ENCODE measurements at places on chromosomes 11 and 22.

GRCh38 chr11:124895471-124895971 lies 2.1 kb downstream of the ROBO4 start:
- DNase-seq, result no peak

GRCh38 chr22:38567531-38568285 lies 2.3 kb downstream of the DMC1 start:
- DNase-seq, result no peak

DNA sequence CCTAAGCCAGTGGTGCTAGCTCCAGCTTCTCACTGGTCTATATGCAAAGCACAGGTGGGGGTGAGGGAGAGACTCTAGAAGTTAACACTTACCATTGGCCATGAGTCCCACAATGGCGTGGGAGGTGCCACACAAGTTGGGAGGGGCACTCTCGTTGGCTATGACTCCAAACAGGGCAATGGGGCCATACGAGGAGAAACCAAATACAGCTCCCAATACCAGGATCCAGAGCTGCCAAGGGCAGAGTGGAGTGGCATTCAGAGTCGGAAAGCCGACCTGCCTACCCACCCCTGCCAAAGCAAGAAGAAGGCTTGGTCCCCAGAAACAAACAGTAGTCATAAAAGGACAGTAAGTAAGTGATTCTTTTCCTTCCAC lies 5.6 kb downstream of the SLC37A4 start:
- DNase-seq, result no peak

- DNase-seq, result no peak
These were observed 64.3 kb downstream of the ETS1 start for GRCh38 chr11:128522943-128523518.

GRCh38 chr11:95563173-95563572 lies 226.4 kb downstream of the FAM76B start:
- DNase-seq, result no peak

- no peak for DNase-seq
These were observed 59.5 kb upstream of the SCUBE2 start for GRCh38 chr11:9150926-9151325.

GRCh38 chr11:111469200-111469599 lies 43.0 kb downstream of the BTG4 start:
- DNase-seq, result no peak

DNA sequence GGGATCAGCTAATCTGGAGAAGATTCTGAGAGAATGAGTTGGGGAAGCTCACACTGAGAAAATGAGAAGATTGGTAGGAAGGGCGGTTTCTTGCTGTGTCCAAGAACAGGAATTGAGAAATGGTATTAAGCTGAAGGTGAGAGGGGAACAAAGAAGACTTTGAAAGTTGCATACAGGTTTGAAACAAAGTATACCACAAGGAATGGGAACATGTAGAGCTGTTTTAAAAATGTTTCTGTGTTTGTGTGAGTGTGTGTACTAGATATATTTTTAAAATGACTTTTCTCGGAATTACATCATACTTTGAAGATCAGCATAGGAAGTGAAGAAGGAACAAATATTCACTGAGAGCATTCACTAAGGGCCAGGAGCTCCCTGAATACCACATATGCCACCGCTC lies 24.4 kb upstream of the IZUMO1R start:
- no peak for DNase-seq

GRCh38 chr11:45180848-45181192 lies 34.4 kb downstream of the PRDM11 start:
- DNase-seq, result no peak

DNA sequence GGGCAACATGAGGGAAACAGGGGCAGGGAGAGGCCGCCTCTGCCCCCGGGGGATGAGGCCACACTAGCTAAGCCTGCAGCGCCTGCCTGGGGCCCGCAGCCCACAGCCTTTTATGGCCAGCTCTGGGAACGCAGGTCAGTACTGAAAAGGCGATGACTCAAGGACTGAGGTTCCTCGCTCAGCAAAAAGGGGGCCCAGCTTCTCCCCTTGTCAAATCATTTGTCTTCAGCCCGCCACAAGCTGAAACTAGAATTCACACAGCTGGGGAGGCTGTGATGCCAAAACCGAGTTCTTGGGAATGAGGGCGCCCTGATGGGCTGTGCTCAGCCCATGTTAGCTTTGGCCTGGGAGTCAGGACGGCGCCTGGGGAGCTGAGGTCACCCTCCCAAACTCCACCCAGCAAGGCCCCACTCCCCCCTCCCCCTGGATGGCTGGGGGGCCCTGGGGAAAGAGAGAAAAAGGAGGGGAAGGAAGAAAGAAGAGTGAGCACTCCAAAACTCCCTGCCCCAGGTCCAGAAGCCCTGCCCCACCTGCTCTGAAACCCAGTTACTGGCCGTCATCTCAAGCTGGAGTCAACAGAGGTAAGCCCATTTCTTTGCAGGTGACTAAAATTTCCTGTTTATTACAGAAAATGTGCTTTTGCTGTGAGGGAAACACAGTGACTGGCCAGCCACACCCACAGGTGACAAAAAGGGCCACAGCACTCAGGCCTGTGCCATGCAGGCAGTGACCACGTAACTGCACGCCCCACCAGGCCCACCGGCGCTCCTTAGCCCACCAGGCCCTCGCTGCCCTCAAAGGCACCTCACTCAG lies 13.7 kb downstream of the EHD1 start:
- DNase-seq, result no peak

- no peak for DNase-seq
These were observed 15.5 kb upstream of the SHANK2 start for GRCh38 chr11:71267807-71268421.

- DNase-seq, result no peak
These were observed 829.3 kb downstream of the TBC1D22A start for GRCh38 chr22:47591709-47592108.

DNA sequence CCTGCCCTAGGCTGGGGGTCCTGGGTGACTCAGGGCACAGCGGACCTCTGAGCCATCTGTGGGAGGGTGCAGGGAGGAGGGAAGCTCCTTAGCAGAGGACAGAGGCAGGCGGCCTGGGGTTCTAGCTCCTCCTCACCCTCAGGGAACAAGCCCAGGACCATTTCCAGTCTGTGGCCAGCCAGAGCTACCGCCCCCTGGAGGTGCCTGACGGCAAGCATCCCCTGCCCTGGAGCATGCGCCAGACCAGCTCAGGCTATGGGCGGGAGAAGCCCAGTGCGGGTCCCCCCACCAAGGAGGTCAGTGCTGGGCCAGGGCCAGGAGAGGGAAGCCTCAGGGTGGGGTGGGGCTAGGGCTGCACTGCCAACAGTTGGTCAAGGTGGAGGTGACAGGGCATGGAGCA lies 26.0 kb upstream of the LRRC10B start:
- DNase-seq, result peak; percentile 15

- no peak for DNase-seq
These were observed 48.5 kb downstream of the PACSIN2 start for GRCh38 chr22:42966497-42966896.

DNA sequence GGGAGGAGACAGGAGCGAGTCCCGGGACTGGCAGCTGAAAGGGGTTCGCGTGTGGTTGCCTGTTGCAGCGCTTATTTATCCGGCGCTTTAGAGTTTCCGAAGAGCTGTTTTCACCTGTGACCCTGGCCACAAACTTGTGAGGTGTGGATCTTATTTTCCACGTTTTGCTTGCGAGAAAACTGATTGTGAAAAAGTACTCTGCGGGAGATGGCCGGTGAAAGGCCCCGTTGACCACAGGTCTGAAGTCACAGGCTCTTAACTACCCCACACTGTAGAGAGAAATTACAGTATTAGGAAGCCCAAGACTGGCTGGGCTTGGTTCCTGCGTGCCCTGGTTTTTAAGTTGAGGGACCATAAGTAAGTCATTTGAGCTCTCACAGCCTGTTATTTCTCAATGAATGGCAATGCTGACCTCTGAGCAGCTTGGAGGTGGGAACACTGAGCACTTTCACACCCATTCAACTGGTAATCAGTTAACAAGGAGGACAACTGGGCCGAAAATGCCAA lies 379 bp upstream of the RAB38 start:
- no peak for DNase-seq

DNA sequence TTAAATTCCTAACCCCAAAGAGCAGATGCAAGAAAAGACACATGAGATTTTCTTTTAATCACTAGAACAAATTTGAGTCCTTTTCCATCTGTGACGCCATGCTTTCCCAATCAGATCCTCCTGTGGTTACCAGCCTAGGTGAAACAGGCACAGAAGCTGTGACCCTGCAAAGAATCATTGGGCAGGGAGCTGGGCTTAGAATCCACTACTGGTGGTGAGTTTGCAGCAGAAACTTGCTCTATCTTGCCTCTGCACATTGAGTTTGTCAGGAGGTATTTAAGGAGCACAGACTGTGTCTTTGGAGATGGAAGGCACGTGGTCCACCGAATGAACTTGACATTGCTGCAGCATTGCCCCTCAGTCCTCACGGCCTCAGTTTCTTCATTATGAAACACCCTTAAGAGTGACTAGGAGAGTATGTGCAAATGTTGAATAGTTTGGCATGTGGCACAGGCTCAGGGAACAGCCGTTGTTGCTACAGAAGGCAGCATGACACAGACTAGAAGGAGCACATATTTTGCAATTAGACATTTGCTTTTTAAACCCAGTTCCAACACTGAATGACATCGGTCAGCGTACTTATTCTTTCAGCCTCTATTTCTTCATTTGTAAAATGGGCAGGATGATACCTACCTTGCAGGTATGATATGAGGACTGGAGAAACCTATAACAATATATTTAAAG lies 127.6 kb downstream of the DBX1 start:
- no peak for DNase-seq

GRCh38 chr22:35703861-35704584 lies 13.6 kb upstream of the APOL5 start:
- no peak for DNase-seq

- no peak for DNase-seq
These were observed 7.0 kb upstream of the MALAT1 start for GRCh38 chr11:65491614-65492386.

GRCh38 chr22:49983148-49984042 lies 22.8 kb downstream of the PIM3 start:
- DNase-seq, result no peak

GRCh38 chr11:92688416-92688815 lies 281.0 kb upstream of the MTNR1B start:
- DNase-seq, result no peak

DNA sequence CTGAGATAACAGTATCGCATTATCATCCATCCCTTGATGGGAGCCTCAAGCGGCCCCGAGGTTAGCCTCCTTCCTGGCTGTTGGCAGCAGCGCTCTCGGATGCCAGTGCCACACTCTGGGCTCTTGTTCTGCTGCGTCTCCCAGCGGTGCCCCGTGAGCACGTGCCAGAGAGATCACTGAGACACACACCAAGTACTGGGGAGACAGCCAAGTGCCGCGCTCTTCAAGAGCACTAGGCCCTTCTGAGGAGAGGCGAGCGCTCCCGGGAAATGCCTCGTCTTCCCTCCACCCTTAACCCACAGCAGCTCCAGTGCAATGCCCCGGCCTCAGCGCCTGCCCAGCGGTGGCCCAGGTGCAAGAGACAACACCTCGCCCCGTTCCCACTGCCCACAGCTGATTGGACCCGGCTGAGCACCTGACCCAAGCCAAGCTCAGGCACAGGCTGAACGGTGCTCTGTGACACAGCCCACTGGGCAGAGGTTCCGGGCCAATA lies 248.3 kb upstream of the NARS2 start:
- no peak for DNase-seq

- DNase-seq, result no peak
These were observed 46.1 kb downstream of the CDKN1C start for GRCh38 chr11:2839395-2839943.

GRCh38 chr11:63918507-63919191 lies 1.7 kb upstream of the RCOR2 start:
- DNase-seq, result no peak

DNA sequence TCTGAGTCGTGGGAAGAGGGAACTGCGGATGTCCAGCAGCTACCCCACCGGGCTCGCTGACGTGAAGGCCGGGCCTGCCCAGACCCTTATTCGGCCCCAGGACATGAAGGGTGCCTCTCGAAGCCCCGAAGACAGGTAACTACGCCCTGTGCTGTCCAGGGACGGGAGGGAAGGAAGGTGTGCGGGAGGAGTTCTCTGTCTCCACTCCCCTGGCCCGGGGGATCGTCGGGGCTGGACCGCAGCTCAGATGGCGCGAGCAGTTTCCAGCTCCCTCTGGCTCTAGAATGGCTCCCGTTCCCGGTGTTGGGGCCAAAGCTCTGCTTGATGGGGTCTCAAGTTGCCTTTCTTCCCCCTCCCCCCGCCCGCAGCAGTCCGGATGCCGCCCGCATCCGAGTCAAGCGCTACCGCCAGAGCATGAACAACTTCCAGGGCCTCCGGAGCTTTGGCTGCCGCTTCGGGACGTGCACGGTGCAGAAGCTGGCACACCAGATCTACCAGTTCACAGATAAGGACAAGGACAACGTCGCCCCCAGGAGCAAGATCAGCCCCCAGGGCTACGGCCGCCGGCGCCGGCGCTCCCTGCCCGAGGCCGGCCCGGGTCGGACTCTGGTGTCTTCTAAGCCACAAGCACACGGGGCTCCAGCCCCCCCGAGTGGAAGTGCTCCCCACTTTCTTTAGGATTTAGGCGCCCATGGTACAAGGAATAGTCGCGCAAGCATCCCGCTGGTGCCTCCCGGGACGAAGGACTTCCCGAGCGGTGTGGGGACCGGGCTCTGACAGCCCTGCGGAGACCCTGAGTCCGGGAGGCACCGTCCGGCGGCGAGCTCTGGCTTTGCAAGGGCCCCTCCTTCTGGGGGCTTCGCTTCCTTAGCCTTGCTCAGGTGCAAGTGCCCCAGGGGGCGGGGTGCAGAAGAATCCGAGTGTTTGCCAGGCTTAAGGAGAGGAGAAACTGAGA lies 1.4 kb downstream of the ADM start:
- DNase-seq, result no peak

DNA sequence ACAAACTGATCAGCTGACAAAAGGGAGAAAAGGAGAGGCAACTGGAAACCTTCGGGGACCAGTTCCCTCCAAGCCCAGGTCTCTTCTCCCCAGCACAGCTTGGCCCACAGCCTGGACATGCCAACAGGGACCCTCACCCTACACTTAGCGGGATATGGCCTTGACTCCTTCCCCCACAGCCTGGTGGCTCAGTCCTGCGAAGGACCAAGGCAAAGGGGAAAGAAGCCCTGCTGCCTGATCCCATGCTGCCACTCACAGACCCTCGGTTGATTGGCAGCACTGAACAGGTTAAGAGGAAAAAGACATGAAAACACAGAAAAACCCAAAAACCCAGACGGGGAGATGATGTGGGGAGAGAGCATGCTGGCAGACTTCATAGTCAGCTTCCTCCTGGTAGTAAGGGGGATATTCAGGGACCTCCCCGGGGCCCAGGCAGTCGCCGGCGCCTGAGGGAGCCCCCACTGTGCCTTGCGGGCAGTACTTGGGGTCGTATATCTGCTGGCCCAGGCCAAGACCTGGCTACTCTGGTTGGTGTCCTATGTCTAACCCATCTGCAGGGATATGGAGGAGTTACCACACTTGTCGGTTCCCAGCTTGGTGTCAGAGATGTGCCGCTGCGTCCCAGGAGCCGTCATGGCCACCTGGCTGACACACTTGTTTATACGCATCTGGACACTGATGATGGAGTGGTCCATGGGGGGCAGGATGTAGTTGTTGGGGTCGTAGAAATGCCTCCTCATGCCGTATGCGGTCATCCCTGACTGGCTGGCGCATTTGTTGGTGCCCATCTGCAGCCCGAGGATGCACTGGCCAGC lies 34.2 kb upstream of the HORMAD2 start:
- no peak for DNase-seq

Data from stimulated activated CD4-positive, alpha-beta T cell treated with anti-CD3 and anti-CD28 coated beads, Interleukin-1b, Interleukin-23, amount 100 ng/mL, for 4 hours (primary cell).